ENCODE measurements at places on chromosomes 3 and 15.

DNA sequence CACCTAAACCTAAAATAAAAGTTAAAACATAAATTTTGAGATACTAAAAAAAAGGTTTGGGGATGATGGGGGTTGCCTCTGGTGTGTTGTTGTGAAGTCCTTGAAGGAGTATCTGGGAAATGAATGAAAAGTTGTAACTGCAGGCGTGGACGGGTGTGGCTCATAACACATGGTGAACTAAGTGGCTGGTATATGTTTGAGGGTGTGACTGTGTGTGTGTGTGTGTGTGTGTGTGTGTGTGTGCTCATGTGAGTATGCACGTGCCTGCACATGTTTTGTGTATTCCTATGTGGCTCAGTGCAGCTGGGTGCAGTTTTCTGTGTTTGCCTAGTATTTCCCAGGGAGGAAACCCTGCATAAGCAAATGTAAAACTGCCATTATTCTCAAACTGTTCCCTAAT, 229.9 kb upstream of the TRIM42 start:
- no peak for DNase-seq

DNA sequence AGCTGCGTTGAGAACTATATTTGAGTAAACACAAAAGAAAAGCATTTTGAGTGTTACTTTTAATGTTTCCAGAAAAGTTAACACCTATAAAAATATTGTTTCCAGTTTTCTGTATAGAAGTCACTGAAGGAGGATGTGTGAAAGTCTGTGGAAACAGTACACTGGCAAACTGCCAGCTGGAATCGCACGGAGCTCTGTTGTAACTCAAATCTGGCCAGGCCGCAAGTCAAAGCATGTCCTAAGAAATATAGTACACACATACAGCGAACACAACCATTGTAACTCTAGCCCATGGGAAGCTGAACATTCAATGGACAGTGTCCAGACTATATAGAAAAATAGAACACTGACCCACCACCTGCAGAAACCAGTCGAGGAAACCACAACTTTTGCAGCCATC, 657.2 kb downstream of the FHIT start:
- no peak for DNase-seq

GRCh38 chr3:12643010-12643380, 20.9 kb downstream of the RAF1 start:
- DNase-seq: no peak

- no peak for DNase-seq
These were observed 100.8 kb upstream of the PIAS1 start for GRCh38 chr15:67953299-67953698.

GRCh38 chr3:107142786-107143575, 234.3 kb upstream of the CCDC54 start:
- no peak for DNase-seq
